Natural killer cell treated with Interleukin-12 subunit alpha and Interleukin-12 subunit beta and Interleukin-15 and Interleukin-18, amount 100 ng/mL, for 72 hours (primary cell): ENCODE measurements at places on chromosomes 16 and 17. TPM values are rescaled to one million over a fixed set of nuclear protein-coding genes. Genes with fewer than 3 reads are reported as not detected.

- DNase-seq: peak; percentile 49
These were observed 133.7 kb upstream of the TNRC6C start for GRCh38 chr17:77824780-77825280.

- DNase-seq: no peak
These were observed 20.4 kb downstream of the TBX2 start for GRCh38 chr17:61420052-61420451.

DNA sequence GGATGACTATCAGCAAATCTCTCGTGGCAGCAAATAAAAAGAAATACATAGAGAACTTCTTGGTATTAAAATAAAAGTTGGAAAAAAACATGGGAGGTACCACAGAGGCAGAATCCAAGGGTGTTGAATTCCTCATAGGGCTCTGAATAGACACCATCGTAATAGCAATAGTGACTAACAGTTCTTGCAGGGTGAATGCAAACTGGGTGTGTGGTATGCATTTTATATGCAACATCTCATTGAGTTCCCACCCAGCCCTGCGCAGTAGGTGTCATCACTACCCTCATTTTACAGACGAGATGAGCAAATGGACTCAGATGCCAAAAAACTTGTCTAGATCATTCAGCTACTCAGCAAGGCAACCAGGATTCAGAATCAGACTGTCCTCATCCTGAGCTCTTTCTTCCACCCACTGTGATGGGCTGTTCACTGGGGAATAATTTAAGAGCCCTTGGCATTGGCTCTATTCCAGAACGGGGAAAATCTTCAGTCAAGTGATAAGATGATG lies 354.6 kb upstream of the CDH11 start:
- no peak for DNase-seq

- no peak for DNase-seq
These were observed 13.1 kb downstream of the CCR7 start for GRCh38 chr17:40551879-40552768.

- no peak for DNase-seq
These were observed 44.7 kb downstream of the NEUROD2 start for GRCh38 chr17:39562976-39563375.

DNA sequence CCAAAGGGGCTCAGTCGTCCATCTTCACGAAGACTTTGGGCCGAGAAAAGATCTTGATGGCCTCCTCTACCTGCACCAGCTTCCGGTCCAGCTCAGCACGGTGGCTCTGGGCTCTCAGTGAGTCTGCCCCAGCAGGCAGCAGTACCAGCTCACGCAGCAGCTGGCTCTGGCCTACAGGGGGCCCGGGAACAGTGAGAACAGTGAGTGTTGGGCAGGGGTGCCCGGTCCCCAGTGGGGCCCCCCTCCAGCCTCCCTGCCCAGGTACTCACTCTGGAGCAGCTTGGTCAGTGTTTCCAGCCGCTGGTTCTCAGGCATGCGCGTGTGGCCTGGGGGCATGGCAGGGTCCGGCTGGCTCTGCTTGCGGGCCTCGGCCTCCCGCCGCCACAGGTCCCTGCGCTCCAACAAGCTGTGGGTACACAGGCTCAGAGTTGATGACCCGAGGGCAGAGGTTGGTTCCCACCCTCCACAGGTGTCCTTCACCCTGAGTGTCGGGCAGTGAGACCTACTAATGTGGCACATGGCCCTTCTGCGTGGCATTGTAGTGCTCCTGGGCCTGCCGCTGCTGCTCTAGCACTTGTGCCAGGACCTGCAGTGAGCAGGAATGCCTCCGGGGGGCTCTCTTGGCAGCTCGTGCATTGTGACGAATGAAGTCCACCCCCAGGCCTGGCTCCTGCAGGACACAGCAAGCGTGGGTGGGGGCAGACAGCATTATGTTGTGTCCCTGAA lies 2.6 kb downstream of the PARD6A start:
- DNase-seq: no peak

DNA sequence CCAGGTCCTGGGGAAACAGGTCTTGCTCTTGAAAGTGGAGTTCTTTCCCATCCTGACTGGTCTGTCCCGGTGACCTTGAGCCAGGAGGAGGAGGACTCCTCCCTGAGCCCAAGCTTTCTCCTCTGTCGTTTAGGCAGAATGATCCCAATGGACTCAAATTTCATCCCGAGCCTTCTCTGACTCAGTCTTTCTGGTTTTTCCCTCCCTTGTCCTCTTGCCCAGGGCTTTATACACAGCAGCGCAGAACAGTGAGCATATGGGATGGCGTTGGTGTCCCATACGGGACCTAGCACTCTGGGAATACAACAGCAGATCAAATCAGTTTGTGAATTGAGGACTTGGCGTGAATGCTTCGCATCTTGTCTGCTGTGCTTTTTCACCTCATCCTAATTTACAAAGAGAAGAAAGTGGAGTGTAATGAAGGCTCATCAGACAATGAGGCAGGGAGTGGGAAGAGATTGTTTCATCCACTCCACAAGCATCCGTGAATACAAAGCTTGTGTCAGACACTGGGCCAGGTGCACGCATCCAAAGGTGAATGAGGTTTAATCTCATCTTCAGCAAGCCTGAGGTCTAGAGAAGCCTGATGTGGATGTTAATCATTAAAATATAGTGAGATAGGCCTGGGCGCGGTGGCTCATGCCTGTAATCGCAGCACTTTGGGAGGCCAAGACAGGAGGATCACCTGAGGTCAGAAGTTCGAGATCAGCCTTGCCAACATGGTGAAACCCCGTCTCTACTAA lies 1.1 kb upstream of the XYLT1 start:
- no peak for DNase-seq

GRCh38 chr16:51402298-51402697 lies 251.2 kb upstream of the SALL1 start:
- no peak for DNase-seq

GRCh38 chr17:50637829-50638605 lies 3.3 kb downstream of the ABCC3 start:
- peak; percentile 29 for DNase-seq

- no peak for DNase-seq
These were observed 138.4 kb upstream of the DNAH9 start for GRCh38 chr17:11459861-11460331.

DNA sequence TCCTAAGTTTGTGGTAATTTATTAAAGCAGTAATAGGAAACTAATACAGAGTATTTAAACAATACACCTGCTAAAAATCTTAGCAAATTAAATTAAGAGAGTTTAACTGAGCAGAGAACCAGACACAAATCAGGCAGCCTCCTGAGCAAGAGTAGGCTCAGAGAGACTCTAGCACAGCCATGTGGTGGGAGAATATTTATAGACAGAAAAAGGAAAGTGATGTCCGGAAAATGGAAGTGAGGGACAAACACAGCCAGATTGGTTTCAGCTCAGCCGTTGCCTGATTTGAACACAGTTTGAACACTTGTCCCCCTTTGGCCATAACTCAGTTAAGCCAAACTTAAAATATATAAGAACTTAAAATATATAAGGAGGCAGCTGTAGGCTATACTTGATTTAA lies 192.6 kb upstream of the PSMD7 start:
- no peak for DNase-seq

DNA sequence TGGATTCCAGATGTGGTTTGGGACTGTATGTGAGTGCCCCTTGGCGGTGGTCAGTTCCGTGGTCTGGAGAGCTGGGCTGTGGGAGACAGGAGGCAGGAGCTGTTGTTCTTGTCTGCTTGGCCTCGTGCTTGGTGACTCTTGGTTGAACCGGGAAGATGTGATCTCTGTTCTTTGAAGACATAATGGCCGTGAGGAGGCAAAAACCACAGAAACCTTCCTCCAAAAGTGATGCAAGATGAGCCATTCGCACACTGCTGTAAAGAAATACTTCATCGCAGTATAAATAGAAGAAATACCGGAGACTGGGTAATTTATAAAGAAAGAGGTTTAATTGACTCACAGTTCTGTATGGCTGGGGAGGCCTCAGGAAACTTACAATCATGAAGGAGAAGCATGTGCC lies 128.8 kb downstream of the RAP1GAP2 start:
- DNase-seq: no peak

DNA sequence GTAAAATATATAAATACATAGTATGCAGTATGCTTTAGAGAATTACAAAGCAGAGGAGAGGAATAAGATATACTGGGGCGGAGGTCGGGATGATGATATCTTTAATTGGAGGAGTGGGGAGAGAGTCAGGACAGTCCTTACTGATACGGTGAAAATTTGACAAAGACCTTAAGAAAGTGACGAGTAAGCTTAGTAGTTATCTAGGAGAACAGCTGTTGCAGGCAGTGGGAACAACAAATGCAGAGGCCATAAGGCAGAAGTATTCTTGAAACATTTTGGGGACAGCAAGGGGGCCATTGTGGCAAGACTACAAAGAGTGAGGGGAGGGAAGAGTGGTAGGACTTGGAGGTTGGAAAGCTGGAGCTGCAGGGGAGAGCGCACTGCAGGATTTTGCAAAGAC lies 22.3 kb upstream of the CDC6 start:
- no peak for DNase-seq

DNA sequence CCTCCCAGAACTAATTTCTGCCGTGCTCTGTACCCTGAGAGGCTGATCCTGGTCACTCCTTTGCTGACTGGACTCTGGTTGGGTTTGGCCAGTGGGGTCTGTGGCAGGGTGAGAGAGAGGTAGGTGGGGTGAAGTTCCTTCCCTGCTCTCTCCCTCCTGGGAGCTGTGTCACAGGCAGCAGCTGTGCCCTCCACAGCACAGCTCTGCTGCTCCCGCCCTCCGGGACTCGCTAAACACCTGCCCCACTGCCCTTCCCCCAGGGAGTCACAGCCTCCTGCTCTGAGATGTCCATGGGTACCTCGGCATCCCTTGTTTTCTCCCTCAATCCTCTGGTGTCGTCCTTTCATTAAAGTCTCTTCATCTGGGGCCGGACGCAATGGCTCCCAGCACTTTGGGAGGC lies 66.4 kb downstream of the SRCIN1 start:
- DNase-seq: no peak

DNA sequence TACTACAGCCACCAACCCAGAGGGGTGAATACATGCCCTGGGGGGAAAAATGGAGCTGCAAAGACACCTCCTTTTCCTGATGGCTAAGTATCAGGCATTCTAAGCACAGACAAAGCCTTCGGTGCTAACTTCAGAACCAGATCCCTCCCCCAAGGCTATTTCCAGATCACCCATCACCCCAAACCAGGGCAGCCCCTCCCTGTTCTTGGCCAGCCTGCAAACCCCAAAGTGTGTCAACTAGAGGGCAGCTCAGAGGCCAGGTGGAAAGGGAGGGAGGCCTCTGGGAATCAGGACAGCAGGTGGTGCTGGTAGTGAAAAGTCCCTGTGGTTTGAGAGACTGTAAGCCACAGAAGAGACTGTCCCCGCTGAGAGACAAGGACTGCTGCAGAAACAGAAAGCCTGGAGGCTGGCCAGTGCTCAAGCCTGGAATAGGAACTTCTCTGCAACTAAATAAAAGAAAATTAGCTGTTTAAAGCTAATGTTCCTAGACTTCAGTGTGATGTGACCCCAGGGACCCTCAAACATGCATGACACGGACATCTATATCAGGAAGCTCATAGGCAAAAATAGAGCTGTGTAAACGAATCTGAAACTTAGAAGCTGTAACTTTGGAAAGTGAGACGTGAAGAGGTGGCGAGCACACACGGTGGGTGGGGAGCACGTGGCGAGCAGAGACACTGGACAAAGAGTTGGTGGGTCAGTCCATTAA lies 9.1 kb downstream of the TUBG1 start:
- DNase-seq: no peak

DNA sequence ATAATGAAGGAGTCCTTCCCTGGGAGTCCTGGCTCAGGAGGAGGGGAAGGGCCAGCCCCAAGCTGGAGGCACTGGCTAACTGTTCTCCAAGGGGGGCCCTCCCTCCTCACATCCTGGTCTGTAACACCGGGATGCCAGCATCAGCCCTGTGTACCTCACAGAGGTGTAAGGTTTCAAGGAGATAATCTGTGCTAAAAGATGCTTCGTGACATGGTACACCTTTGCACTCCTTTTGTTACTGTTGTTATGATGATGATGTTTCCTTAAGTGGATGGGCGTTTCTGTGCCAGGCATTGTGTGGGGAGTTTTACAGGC lies 236.7 kb upstream of the TNRC6C start:
- DNase-seq: no peak

DNA sequence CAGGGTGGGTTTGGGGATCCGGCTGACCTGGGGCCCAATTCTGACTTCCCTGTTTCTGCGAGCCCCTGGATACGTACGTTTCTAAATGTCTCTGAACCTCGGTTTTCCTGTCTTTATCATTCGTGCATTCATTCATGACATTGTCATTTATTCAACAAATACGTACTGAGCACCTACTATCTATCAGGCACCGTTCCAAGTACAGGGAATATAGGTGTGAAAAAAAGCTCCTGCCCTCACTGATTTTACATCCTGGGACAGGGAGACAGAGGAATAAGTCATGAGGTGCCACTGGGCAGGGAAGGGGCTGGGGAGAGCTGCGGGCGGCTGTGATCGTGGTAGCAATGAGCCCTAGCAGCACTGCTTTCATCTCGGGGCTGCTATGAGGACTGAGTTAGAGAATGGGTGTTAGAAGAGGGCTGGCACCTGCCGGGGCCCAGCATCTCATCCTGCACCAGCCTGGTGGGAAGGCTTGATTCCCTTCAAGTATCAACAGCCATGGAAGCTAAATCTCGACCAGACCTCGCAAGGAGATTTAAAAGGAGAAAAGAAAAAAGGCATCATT lies 88.3 kb upstream of the DNAH17 start:
- no peak for DNase-seq

- no peak for DNase-seq
These were observed 2.2 kb downstream of the ZNF668 start for GRCh38 chr16:31071861-31072260.

DNA sequence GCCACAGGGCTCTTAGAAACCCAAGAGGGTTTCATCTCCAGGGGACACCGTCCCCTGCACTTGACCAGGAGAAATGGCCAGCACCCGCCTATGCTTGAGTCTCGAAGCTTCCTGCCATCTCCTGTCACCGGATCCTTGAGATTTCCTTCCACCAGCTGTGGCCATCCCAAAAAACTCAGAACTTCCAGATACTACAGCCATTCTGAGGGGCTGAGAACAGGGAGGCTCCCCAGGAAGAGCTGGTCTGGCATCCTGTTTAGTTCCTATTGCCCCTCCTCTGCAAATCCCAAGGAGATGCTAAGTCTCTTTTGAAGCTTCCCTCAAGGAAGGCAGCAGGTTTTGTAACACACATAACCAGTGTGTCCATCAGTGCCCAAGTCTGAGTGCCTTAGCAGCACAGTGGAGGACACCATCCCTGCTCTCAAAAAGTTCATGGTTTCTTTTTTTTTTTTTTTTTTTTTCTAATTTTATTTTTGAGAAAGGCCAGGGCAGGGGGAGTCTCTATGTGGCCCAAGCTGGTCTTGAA lies 2.0 kb downstream of the UBALD2 start:
- DNase-seq: no peak

- DNase-seq: no peak
These were observed 145.9 kb downstream of the CLEC16A start for GRCh38 chr16:11090232-11090631.

GRCh38 chr17:42898147-42898811 lies 2.3 kb upstream of the G6PC1 start:
- no peak for DNase-seq

ASIC2 gene
- not detected for total RNA-seq

KRT20 gene
- not detected for total RNA-seq

KRTAP3-2 gene
- not detected for total RNA-seq

PRR11 gene
- 34.8 TPM for total RNA-seq

TVP23A gene
- not detected for total RNA-seq

MT1F gene
- total RNA-seq: 19.9 TPM

ARSG gene
- total RNA-seq: 2.4 TPM
